NB4 (cell line): ENCODE measurements at places on chromosomes 16 and 17.

GRCh38 chr16:30656974-30657865, 1.0 kb upstream of the FBRS start:
- no peak for DNase-seq

- peak; percentile 57 for DNase-seq
Measured at GRCh38 chr17:79808763-79809529, 12.1 kb upstream of the CBX8 start.

GRCh38 chr16:85395207-85395912, 217.8 kb upstream of the GSE1 start:
- DNase-seq, result peak; percentile 94

- peak; percentile 1 for DNase-seq
Measured at GRCh38 chr17:79948406-79948944, 87.2 kb downstream of the TBC1D16 start.

DNA sequence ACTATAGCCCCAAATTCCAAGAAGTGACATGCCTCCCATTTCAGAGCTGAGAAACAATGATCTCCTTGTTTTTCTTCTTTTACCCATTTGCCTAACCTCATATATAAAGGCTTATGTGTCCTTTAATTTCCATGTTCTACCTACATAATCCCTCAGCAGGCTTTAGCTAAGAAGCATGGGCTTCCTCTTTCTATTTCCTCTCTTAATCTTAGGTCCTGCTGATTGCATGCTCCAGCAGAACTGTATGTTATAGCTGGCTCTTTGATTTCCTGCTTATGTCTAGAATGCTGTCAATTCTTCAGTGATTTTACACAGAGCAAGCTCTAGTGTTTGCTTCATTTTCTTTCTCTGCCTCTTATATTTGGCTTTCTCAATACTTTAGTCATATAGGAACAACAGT, 151.7 kb upstream of the COX10 start:
- peak; percentile 29 for DNase-seq

- DNase-seq, result no peak
Measured at GRCh38 chr17:8186446-8186786, 3.6 kb downstream of the BORCS6 start.

DNA sequence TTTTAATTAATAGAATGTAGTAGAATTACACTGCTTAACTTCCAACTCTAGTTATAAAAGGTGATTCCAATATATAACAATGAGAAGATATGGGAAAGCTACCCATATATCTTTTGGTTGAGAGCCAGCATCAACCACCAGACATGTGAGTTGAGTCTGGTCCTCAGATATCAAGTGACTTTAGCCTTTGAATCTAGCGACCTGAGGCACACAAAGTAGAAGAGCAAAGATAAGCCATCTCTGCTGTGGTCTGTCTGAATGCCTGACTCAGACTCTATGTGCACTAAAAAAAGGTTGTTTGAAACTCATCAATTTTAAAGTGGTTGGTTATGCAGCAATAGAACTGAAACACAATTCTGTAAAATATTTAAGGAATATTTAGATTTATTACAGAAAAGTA, 492.5 kb upstream of the SOX9 start:
- DNase-seq, result no peak

- DNase-seq, result no peak
Measured at GRCh38 chr17:40648384-40648968, 858 bp upstream of the SMARCE1 start.

GRCh38 chr17:82869536-82869935, 29.7 kb upstream of the ZNF750 start:
- DNase-seq, result no peak

DNA sequence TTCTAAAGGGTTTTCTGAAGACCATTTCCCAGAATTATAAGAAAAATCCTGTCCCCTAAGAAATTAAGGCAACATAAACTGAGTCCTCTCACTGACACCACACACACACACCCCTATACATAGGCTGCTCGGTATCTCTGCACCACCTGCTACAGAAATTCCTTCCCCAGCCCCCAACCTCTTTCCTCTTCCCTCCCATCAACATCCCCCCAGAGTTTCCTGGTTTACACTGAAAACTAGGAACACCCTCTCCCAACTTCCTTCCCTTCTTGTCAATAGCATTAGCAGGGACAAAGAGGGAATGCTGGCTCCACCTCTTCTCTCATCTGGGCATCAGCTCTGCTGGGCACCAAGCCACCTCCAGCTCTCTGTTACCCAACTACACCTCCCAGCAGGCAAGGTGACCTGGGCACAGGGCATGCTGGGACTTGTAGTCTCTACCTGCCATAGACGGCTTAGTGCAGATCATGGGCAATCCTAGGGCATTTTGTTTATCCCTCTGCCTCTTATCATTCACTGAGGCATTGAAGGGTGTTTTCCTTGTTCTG, 15.7 kb downstream of the CAVIN1 start:
- peak; percentile 56 for DNase-seq

DNA sequence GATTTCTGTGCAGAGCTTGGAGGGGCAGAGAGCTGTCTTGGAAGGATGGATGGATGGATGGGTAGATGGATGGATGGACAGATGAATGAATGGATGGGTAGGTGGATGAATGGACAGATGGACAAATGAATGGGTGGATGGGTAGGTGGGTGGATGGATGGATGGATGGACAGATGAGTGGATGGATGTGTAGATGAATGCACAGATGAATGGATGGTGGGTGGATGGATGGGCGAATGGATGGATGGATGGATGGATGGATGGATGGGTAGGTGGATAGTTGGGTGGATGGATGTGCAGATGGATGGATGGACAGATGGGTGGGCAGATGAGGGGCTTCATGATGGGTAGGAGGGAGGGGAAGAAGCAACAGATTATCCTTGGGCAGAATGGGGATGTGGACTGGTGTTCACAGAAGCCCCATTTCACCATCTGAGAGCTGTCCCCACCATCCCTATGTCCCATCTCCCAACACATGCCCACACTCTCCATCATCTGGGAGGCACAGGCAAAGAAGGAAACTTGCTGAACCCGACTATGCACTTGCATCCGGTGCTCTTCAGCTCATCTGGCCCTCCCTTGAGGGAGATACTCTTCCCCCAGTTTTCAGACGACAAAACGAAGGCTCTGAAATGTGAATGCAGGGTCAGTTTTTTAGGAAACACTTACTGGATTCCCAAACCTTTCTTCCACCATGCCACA, 57.2 kb downstream of the IL21R start:
- no peak for DNase-seq

- DNase-seq, result peak; percentile 61
Measured at GRCh38 chr16:47258874-47259461, 115.2 kb upstream of the NETO2 start.

DNA sequence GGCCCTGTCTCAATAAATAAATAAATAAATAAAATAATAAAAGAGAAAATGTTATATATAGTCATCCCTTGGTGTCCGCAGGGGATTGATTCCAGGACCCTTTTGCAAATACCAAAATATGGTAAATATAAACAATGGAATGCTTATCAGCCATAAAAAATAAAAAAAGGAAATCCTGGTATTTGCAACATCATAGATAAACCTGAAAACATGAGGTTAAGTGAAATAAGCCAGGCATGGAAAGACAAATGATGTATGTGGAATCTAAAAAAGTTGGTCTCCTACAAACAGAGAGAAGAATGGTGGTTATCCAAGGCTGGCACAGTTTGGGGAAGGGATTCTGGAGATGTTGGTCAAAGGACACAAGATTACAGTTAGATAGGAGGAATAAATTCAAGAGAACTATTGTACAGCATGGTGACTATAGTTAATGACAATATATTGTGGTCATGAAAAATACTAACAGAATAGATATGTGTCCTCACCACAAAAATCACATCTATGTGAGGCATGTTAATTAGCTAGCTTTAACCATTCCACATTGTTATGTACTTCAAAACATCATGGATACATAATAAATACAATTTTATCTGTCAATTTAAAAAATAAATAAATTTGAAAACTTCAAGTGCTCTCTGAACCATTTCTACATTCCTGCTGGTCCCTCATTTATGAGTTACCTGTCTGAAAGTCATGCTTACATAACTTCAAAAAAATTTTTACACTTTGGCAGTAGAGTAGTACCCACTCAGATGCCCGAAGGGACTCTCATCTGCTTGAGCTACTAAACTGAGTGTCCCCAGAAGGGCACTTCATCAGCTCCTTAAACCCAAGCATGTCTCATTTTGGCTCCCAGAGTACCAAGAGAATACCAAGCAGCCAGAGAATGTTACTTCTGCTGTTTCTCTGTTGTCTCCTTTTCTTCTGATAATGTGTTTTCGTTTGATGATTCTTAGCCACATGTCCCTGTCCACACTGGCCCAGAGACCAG, 26.6 kb downstream of the N4BP1 start:
- no peak for DNase-seq

DNA sequence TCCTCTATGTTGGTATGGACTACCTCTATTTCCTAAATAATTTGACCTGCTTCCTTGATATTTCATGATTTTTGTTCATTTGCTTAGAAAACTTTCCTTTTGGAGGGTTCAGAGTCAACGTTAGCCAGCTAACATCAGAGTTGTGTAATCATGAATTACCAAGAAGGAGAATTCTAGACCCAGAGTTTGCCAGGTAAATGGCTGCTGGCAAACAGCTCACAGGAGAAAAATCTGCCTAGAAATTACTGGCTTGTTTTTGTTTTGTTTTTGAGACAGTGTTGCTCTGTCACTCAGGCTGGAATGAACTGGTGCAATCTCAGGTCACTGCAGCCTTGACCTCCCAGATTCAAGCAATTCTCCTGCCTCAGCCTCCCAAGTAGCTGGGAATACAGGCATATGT, 111.4 kb upstream of the SALL1 start:
- no peak for DNase-seq

GRCh38 chr17:76581515-76581914, 4.1 kb downstream of the ST6GALNAC2 start:
- no peak for DNase-seq

DNA sequence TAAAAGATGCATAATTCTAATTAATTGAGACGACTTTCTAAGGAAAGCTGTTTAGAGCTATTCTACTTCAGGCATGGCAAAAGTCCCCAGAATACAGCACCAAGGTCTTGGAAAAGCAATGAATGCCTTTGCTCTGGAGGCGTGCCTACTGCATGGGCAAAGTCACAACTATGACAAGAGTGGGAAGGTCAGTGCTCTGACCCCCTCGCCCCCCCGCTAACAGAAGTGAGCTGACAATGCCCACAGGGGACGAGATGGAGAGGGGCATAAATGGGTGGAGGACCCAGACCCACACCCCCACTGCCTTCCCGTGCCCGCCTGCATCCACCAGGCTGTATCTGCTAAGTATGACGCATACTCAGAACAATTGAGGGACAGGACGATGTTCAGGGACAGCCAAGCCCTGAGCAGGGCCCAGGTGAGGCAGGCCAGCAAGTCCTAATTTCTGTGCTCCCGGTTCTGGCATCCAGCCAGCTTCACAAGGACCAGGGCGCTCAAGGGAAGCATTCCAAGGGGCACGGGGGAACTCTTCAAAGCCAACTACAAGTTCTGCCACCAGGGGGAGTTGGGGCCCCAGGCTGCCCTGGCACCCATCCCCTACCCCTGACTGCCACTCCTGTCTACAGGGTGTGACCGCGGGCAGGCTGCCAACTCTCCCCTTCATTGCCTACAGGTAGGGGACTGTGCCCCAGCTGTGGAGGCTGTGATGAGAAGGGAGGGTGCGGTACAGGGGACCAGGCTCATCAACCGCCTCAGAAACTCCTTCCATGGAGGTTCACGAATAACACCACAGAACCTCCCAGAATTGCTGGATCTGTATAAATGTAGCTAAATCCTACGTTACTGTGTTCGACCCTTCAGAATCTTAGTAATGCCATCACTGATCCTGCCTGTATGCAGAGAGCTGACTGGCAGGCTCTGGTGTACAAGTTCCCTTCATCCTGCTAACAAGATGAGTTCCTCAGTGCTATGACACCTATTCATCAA, 20.8 kb downstream of the NPRL3 start:
- peak; percentile 53 for DNase-seq

- no peak for DNase-seq
Measured at GRCh38 chr16:22284637-22285036, 12.6 kb upstream of the POLR3E start.

DNA sequence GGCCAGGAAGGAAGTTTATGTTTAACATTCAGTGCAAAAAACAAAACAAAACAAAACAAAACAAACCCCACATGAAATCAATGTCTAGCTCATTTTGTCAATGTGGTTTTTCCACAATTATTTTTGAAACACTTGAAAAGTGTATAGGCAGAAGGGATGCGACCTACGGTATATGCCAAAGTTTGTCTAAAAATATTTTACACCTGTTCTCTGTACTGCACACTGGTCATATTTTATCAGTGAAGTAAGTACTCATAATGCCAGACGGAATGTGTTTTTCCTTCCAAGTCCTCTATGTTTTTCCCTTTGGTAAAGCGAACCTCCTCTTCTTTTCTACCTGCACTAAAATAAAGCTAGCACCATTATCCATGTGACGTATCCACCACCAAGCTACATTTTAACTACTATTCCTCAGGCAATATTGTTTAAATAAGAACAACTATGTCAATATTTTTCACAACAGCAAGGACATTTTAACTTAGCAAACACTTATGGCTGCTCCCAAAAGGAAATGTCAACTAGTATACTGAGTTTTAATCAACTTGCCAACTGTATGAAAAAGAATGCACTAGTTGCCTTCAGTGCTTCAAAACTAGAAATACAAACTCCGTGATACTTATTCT, 10.3 kb downstream of the TOB1 start:
- DNase-seq, result no peak

GRCh38 chr16:56641166-56641565, 2.7 kb downstream of the MT1A start:
- no peak for DNase-seq

DNA sequence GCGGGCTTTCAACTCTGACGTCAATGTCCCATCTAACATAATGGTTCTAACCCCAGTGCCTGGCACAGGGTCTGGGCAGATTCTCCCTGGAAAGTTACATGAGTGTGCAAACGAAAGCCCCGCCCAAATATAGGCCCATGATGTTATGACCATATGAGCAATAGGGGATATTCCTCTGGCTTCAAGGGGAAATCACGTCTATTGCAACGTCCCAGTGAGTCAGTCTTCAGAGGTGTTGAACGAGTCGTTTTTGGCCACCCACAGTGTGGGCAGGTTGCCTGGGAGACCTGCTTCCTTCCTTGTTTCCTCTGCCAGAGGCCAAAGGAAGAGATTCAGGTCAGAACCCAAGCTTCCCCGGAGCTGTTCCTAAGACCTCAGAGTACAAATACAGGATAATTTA, 30.3 kb downstream of the PIK3R5 start:
- peak; percentile 51 for DNase-seq

DNA sequence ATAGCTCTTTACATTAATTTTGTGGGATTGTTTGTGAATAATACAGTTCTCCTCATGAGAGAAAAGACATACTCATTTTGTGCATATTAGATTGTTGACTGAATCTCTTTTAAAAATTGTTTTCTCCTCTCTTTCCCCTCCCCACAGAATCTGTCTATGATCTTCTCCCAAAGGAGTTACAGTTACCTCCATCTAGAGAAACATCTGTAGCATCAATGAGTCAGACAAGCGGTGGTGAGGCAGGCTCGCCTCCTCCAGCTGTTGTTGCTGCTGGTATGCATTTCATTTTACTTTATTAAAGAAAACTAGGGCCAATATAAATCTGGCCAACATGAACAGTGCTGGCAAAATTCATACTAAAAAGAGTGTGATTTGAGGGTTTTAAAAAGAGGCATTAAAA, 60.5 kb downstream of the NFAT5 start:
- peak; percentile 20 for DNase-seq

GRCh38 chr17:82823004-82823403, 16.8 kb downstream of the ZNF750 start:
- no peak for DNase-seq
